ENCODE measurements at places on chromosomes 7 and 10. TPM values are rescaled to one million over a fixed set of nuclear protein-coding genes. Genes with fewer than 3 reads are reported as not detected.

PRLHR gene
- not detected for total RNA-seq

GRCh38 chr10:76398043-76398710, 966.8 kb downstream of the LRMDA start:
- DNase-seq, result peak; percentile 84

- DNase-seq, result peak; percentile 54
Observed at GRCh38 chr10:15238555-15239335, 70.3 kb upstream of the NMT2 start.

DNA sequence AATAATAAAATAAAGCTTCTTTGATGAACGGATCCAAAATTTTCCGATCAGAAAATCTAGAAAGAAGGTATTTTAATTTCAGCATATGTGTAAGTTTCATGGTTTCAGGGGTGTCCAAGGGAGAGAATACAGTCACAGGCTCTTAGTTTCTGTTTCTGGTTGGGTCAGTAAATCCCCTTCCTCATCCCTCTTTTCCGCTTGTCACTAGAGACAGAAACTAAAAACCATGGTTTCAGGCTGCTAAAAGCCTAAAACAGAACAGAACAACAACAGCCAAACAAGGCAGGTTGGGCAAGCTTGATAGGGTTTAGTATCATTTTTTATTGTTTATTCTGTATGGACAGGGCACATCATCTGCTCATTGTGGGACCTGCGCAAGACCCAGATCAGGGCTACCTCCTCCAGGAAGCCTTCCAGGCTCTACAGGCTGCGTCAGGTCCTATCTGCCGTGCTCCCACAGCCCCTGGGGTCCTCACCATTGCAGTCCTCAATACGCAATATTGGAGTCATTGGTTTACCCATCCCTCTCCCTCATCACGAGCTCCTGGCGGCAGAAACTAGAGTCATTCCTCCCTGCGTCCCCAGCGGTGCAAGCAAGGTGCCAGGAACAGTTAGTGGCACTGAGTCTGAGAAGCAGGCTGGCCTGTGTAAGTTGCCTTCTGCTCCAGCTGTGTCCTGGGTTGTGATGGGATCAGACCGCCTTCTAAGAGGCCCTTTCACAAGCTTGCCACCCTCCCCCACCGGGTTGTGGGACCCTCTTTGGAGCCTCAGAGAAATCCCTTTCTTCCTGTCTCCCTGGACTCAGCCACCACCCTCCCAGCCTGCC, 70.2 kb upstream of the CUX1 start:
- DNase-seq, result no peak

DNA sequence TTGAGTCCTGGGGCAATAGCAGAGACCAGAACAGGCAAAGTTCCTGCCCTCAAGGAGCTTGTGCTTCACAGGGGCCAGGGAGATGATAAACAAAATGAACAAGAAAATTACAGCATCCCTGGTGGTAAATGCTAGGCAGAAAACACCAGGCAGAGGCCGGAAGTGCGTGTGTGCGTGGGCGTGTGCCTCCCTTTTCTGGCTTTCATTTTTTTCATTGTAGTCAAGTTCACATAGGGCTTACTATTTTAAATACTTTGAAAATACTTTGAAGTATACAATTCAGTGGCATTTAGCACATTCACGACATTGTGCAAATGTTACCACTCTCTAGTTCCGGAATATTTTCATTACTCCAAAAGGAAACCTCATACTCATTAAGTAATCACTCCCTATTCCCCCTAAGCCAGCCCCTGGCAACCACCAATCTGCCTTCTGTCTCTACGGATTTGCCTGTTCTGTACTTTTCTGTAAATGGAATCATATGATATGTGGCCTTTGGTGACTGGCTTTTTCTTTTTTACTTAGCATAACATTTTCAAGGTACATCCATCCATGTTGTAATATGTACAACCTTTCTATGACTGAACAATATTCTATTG, 88.1 kb upstream of the PDCD4 start:
- DNase-seq, result no peak

GRCh38 chr10:22002591-22003176, 846 bp downstream of the DNAJC1 start:
- DNase-seq, result peak; percentile 47

GRCh38 chr10:108307925-108308312, 1143.4 kb upstream of the SORCS1 start:
- DNase-seq, result no peak

DNA sequence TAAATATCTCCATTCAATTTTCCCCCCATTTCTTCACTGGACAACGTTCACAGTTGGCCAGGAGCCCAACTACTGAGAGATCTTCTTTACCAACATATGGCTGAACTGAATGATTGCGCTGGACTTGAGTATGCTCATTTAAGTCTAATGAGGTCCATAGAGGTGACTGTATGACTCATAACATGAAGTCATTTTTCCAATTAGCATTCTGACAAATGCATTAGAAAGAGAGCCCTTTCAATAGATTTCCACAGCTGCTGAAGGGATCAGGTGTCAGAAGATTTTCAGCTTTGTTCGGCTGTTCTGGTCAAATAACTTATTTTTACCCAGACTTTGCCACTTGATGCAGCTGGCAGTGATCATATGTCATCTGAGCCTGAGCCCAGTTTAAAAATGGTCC, 438.0 kb downstream of the ETV1 start:
- peak; percentile 44 for DNase-seq

HEPACAM2 gene
- not detected for total RNA-seq

DNA sequence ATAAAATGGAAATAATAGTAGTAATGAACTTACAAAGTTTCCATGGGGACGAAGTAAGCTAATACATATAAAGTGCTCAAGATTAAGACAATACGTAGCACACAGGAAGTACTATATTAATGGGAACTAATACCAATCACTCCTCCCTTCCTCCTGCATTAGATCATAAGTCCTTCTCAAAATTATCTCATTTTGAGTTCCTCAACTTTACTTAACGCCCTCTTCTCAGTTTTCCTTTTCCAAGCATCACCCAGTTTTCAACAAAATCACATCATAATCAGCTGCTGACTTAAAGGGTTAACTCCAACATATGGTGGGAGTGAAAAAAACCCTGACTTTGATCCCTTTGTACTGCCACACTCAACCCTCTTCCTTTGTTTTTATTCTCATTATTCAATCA, 24.4 kb downstream of the JMJD1C start:
- no peak for DNase-seq
